Activated CD4-positive, CD25-positive, alpha-beta regulatory T cell (primary cell): ENCODE measurements at places on chromosomes 1 and 21.

DNA sequence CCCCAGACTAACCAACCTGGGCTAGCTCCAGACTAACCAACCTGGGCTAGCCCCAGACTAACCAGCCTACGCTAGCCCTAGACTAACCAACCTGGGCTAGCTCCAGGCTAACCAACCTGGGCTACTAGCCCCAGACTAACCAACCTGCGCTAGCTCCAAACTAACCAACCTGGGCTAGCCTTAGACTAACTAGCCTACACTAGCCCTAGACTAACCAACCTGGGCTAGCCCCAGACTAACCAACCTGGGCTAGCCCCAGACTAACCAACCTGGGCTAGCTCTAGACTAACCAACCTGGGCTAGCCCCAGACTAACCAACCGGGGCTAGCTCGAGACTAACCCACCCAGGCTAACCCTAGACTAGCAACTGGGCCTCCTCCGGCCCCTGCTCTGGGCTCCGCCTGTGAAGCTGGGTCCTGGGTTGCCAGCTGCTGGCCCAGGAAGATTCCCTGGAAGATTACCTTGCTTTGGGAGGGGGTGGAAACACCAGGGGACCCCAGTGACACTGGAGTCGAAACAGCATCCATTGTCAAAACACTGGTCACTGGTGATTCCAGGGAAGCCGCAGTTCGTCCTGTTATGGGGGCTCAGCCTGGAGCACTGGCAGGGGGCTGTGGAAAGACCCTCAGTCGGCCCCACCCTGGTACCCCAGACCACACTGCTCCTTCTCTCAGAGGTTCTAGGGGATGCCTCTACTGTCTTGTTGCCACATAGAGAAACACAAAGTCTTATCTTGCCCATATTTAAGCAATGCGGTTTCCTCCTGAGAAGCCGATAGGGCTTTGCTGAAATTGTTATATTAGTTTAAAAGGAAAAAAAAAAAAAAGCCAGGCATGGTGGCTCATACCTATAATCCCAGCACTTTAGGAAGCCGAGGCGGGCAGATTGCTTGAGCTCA lies 1.1 kb downstream of the TFF2 start:
- no peak for DNase-seq

- no peak for DNase-seq
Measured at GRCh38 chr1:27377760-27378495, 3.3 kb upstream of the FCN3 start.

DNA sequence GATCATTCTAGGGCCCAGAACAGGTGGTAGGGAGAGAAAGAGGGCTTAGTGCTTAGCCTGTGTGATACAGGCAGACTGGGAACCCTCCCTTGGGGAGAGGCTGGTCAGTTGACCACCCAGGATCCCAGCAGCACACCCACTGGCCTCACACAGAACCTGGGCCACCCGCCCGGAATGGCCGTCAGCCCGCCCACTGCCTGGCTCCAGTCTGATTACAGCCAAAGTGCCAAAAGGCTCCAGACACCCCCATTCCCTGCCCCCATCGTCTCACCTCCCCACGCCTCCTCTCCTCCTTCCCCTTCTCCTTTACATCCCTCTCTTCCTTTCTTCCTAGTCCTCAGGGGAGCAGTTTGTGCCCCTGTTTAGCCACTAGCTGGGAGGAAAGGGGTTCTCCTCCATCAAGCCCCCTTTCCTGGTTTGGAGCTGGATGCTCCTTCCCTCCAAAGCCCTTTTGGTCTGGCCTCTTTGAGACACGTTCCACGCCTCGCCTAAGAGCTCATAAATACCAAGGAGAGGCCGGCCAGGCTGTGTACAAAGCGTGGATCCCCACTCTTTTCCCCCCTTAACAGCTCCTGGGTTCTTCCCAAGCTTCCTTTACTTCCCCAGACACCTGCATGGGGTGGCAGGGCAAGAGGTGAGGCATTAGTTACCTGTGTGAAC lies 4.6 kb upstream of the WNT2B start:
- DNase-seq, result no peak

DNA sequence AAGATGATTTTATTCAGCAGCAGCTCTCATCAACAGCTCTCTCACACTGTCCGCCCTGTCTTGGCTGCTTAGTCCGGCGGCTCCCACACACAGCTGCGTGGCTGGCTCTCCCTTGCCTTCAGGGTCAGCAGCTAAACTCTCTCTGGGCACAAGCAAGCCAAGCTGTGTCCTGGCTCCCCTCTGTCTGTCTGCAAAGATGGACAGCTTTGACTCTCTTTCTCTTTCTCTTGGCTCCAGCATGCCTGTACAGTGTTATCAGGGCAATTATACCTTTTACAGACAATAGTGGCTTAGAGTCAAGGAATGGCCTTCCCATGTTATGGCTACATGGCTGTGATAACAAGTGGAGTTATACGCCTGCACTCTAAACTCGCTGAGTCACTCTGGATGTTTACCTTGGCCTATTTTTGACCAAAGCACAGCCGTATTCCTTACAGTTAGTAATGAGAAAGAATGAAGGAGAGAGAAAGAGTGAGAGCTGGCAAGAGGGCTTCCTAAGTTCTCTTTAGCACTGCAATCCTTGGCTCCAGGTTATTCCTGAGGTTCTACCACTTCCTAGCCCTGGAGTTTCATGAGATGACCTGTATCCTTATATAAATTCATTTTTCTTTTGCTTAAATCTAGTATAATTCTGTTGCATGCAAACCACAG lies 59.9 kb upstream of the ZSWIM5 start:
- no peak for DNase-seq

GRCh38 chr1:11558871-11559590 lies 80.1 kb downstream of the DISP3 start:
- no peak for DNase-seq

DNA sequence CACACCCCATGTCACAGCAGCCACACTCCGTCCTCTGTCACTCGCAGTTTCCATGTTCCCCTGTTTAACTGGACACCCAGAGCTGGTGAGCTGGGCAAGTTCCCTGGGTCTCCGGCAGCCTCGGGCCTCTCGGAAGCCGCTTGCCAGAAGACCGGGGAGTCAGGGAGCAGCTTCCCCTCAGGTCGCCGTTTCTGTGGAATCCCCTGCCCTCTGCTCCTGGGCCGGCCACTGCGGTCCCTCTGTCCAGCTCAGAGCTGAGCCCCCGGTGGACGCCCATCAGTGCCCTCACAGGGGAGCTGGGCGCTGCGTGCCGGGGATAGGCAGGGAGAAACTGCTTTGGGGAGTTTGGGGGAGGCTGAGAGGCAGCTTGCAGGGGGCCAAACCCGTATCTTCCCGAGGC lies 37.7 kb downstream of the KCNAB2 start:
- no peak for DNase-seq

GRCh38 chr1:17563494-17564281 lies 24.2 kb downstream of the ARHGEF10L start:
- DNase-seq, result no peak

DNA sequence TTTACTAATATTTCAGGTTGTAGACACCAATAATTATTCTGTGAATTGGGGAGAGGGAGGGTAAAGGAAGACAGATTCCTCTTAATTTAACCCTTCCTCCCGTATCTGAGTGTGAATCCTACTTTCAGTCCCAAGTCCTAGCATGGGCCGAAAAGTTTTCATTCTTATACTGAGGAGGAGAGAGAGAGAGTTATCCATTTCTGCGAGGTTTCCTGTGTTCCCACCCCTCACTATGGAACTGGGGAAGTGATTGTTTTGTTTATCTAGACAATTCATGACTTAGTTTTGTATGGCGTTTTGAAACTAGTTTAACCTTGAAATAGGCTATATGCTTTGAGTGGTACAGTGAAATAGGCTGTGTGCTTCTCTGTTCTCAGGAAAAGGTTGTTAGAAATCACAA lies 134.0 kb upstream of the DPYD start:
- DNase-seq, result no peak

DNA sequence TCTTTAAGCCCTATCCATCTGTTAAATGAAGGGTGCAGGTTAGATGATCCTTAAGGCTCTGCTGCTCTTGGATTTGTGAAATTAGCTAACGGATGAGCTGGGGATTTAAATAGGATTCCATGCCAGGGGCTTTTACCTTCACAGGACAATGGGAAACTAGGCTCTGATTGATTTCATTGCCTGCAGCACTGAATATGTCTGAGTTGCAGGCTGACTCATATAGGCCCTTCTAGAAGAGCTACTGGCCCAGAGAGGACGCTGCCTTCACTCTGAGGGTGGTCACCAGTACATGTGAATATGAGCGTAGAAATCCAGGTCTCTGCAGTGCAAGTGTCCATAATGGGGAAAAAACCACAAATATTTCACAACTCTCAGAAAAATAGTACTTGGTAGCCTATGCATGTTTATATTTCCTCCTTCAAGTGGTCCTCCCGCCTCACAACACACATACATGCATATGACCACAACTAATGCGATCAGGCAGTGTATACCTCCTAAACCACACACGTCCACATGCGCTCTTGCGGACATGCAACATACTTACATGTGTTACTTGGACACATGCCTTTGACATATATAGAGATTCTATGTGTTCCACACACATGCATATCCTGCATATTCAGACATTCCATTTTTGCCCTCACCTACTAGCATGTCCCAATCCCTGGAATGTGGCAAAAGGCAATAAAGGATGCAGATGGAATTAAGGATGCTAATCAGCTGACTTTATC lies 233.8 kb upstream of the JUN start:
- no peak for DNase-seq

DNA sequence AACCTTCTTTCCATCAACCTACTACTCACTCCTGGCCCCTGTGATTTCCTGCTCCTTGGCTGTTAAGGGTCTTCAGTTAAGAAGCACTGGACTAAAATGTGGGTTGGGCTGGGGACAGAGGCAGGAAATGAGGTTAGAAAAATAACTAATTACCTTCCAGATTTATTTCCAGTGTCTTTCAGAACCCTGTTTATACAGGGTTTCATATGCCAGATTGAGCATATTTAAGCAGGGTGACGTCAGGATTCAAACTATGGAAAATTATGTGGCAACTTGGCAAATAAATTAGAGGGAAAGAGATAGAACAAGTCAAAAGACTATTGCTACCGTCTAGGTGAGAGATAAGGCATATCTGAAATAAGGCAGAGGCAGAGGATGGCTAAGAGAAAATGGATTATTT lies 11.7 kb upstream of the MCOLN3 start:
- no peak for DNase-seq

GRCh38 chr1:97089173-97089572 lies 367.6 kb downstream of the PTBP2 start:
- no peak for DNase-seq

DNA sequence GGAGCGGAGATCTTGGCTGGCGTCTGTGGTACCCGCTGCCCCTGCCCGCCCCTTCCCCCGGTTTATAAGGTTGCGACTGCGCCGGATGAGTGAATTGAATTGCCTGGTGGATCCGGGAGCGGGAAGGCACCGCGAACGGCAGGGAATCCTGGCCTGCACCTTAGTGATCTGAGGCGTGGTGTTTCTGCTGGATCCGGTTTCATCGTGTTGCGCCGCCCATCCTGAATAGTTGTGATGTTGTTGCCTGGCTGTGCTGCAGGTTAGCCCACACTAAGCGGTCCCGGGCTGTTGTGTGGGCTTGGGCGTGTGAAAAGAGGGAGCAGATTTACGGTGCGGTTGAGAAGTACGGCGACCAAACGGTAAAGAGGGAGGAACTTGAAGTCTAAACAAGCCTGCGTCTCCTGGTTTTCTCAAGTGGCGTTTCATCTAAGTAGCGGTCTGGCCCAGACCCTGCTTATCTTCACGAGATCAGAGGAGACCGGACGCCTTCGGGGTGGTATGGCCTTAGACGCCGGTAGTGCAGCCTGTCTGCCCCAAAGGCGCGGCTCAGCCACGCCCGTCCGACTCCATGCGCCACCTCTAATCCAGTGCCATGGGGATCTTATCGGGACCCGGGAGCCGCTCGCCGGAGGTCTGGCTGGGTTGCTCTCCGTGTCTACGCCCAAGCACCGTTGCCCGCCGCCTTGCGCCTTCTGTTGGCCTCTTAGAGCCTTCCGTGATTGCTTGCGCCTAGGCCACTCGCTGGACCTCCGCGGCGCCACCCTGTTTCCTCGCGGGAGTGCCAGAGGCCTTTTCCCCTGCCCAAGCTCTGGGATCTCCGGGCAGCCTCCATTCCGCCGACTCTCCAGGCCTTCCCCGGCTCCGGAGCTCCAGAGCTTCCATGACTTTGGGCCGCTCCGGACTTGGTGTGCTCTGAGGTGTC lies 87.5 kb upstream of the RHOU start:
- no peak for DNase-seq

- DNase-seq, result no peak
Measured at GRCh38 chr21:46661211-46661625, 25.7 kb downstream of the PRMT2 start.

GRCh38 chr1:29932626-29933025 lies 696.3 kb downstream of the PTPRU start:
- no peak for DNase-seq

GRCh38 chr21:28237661-28238060 lies 755.0 kb downstream of the LTN1 start:
- DNase-seq, result no peak

- DNase-seq, result no peak
Measured at GRCh38 chr1:215635827-215636226, 68.7 kb downstream of the KCTD3 start.

DNA sequence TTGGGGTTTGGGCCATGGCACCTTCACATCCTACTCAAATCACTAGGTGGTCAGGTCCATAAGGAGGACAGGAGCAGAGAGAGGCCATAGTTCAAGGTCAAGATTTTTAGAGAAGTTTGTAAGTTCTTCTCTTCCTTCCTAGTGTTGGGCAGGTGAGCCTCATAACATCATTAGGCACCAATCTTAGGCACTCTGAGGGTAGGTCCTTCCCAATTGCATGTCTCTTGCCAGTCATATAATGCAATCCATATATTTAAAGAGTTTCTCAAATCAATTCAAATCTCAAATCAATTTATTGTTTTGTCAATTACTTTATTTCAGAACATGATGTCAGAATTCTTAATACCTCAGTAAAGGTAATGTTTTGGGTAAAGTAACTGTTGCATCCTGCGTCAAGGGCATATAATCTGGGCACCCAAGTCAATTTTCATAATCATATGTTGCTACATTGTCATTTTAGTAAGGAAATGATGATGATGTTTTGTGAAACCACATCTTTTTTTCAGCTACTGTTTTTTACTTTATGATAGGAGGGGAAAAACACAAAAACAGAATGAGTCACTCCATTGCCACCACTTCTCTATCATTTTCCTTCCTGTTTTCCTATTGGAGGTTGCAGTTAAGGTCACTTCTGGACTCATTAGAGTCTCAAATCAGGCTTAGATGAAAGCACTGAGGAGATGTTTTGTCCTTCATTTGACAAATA lies 122.7 kb downstream of the UCHL5 start:
- no peak for DNase-seq

- DNase-seq, result no peak
Measured at GRCh38 chr1:119079881-119080280, 60.6 kb downstream of the WARS2 start.

GRCh38 chr1:167432780-167433179 lies 85.5 kb downstream of the CD247 start:
- no peak for DNase-seq

DNA sequence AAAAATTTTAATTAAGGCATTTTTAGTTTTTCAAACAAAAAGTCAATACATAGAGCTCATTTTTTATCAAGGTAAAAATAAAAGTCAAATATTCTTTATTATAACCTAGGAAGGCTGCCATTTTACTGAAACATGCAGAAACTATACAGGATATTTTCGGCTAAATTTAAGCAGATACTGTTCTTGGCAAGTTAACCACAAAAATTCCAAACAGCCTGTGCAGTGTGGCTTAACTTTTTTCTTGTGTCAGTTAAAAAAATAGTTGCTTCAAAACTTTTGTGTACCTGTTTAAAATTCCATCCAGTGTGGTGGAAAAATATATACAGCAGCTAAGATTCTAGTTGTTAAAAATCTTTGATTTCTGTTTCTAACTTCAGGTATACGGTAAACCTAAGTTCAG lies 135.0 kb downstream of the ATP5PO start:
- no peak for DNase-seq
